AG09319 (cell line): ENCODE measurements at places on chromosomes 11 and 22.

- no peak for DNase-seq
These were observed 76.0 kb upstream of the TIMP3 start for GRCh38 chr22:32725369-32725988.

DNA sequence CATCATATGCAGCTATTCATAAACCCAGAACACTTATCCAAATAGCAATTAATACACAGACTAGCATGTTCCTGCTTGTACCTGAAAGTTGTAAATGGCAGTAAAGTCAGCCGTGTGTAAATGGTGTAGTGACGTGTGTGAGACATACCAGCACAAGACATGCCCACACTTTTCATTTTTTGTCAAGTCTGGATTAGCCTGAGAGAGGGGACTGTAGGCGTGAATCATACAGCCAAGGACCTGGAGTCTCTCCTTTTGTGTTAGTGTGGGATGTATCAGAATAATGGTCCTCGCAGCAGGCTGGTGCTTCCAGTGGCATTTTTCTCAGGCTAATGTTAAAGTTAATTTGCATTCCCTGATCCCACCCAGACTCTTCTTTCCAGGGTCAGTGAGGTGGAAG lies 116.8 kb upstream of the BMAL1 start:
- DNase-seq: no peak

GRCh38 chr11:23315286-23315685 lies 455.0 kb upstream of the CCDC179 start:
- peak; percentile 2 for DNase-seq

DNA sequence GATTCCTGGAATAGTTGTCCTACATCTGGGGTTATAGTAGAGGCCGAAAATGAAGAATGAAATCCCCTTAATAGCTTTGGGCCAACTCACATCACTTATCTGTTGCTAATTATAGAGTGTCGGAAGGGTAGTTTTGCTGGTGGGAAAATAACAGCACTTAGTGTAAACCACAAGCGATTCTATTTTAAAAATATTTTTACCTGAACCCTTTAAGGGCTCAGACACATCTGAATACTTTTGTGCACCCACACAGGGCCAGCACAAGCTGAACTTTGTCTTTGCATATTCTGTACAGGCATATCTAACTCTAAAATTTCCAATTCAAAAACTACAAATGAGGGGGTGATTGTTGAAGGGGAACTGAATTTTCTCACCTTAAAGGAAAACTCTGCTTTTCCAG lies 27.6 kb downstream of the SLC6A5 start:
- no peak for DNase-seq

DNA sequence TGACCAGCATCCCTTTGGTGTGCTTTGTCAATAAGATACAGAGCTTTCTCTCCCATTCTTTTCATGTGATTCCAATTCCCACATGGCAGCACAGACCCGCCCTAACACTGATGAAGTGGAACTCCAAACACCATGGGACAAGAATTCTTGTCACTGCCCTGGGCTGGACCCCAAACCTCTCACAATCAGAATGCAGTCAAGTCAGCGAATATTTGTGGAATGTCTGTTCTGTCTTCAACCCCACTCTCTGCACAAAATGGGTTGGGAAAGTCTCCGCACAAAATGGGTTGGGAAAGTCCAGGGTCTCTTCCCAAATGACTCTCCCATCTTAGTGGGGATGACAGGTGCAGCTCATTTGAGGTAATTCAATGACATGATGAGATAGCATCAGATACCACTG lies 138.9 kb upstream of the TEAD1 start:
- no peak for DNase-seq

DNA sequence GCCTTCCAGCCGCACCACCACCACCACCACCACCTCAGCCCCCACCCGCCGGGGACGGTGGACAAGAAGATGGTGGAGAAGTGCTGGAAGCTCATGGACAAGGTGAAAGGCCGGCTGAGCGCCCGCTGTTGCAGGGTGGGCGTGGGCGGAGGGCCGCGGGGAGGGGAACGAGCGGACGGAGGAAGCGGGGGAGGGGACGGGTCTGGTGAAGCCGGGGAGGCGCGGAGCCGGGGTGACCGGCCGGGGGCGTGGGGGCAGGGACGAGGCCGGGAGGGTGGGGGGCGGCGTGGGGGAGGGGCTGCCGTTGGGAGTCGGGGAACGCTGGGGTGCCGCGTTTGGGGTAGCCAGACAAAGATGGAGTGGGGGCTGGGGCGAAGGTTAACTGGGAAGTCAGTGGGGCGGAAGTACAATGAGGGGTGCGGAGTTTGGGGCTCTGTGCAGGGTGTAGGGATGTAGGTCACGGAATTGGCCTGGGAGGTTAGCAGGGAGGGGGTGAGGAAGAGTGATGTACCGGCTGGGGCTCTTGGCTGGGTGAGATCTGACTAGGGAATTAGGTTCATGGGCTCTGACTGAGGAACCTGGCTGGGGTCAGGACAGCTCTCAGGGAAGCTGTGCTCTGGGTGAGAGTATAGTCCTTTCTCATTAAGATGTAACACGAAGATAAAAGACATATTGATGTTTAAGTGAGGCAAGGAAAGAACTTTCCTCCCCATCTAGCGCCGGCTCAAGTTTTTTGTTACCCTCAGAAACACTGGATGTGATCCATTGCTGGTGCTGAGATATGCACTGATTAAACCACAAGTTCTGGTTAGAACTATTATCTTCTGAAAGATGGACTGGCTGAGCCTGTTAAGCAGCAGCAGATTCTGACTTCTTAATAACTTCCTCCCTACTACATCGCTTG lies 624 bp downstream of the CBL start:
- DNase-seq: no peak

GRCh38 chr11:3860375-3860774 lies 4.9 kb downstream of the STIM1 start:
- DNase-seq: no peak

- peak; percentile 8 for DNase-seq
These were observed 28.2 kb downstream of the OR6Q1 start for GRCh38 chr11:58059007-58059350.

GRCh38 chr22:17717708-17718107 lies 56.6 kb downstream of the BID start:
- peak; percentile 72 for DNase-seq

GRCh38 chr11:94776351-94777321 lies 8.5 kb downstream of the AMOTL1 start:
- DNase-seq: no peak

DNA sequence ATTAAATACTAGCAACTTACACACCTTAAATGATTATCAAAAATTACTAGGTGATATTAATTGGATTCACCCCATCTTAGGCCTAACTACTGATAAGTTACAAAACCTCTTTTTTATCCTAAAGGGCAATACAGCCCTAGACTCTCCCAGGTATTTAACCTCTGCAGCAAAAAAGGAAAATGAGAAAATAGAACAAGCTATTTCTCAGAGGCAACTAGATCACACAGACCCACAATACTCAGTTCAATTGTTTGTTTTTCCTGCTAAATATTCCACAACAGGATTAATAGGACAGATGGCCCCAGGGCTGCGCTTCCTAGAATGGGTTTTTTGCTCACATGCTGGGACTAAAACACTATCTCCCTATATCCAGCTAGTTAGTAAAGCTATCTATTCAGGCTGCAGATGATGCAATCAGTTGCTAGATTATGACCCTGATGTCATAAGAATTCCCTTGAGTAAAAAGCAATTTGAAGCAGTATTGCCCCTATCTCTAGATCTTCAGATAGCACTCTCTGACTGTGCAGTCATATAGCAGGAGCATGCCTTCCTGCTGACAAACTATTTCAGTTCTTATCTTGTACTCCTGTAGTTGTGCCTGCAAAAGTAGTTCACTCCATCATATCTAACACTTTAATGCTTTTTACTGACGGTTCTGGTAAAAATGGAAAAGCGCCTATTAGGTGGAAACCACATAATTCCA lies 1595.5 kb upstream of the TENM4 start:
- DNase-seq: no peak

DNA sequence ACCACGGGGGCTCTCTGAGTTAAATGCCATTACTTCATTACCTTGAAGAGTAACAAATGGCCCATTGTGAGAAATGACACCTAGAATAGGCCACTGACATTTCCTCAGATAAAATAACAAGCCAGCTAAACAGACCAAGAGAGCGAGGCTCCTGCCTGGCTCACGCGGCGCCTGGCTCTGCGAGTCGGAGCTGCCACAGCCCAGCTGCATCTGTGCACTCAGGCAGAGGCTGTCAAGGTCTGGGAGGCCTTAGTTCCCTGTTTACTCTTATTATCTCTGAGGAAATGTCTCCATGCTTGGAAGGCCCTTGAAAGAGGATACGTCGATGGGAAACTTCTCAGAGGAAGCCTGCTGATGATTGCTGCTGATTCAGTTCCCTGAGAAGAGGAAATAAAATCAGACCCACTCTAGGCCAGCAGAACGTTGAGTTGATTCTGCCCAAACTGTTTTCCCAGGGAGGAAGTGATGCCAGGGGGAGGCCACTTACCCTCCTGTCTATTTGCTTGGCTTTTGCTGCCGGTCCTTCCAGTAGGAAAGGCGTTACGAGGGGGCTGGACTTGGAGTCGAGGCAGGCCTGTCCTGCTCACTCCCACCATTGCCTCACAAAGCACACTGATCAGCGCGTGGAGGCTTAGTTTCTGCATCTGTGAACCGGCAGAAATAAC lies 208.8 kb downstream of the TBC1D22A start:
- DNase-seq: no peak

- DNase-seq: no peak
These were observed 24.9 kb upstream of the CHKA start for GRCh38 chr11:68146010-68146540.

DNA sequence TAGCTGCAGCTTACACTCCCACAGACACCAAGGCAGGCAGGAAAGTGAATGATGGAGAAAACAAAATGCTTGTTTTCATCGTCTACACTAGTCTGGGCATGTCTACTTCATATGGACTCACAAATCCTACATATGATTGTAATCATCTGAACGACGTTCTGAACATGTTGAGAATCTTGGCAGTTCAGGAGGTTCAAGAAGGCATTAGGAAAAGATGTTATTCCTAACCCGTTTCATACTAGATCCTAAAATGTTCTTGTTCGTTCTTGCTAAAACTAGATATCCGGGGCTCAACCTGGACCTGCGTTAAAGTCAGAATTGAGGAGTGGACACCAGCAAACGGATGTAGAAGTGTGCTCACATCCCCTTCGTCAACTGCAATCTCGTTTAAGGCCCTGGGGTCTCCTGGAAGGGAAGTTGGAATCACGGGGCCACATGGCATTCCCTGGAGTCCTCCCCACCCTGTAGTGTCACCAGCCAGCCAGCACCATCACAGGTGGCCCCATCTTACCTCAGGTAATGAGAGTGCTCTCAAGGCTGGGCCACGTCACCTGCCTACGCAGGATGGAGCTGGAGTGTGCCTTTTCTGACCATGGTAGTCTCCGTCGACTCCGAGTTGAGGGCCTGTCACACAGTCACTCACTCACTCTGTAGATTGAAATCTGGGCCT lies 37.3 kb downstream of the C11orf58 start:
- DNase-seq: no peak

- DNase-seq: peak; percentile 20
These were observed 29.1 kb downstream of the MAP6 start for GRCh38 chr11:75639762-75640181.

- DNase-seq: no peak
These were observed at the start of gene GRK2 for GRCh38 chr11:67266449-67267187. TSS of gene GRK2 (plus strand) at chr11:67266473. CDS start at chr11:67266700, 227 bp downstream.

- DNase-seq: no peak
These were observed 3.7 kb upstream of the POLD4 start for GRCh38 chr11:67356864-67357561.

DNA sequence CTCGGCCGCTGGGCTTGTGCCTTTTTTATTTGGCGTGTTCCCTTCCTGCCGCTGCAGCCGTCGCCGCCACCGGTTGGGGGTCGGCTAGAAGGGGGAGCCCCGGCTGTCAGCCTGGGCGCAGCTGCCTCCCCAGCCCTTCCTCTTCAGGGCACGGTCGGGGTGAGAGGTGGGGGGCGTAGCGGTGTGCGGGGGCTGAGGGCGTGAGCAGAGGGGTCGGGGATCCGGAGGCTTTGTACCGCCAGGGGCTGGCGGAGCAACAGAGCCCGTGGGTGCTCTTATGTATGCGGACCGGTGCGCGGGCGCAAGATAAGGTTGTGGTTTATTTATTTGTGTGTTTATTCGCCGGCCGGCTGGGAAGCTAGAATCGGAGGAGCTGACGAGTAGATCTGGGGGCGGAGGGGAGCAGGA lies 477 bp downstream of the ZBTB16 start:
- DNase-seq: no peak

DNA sequence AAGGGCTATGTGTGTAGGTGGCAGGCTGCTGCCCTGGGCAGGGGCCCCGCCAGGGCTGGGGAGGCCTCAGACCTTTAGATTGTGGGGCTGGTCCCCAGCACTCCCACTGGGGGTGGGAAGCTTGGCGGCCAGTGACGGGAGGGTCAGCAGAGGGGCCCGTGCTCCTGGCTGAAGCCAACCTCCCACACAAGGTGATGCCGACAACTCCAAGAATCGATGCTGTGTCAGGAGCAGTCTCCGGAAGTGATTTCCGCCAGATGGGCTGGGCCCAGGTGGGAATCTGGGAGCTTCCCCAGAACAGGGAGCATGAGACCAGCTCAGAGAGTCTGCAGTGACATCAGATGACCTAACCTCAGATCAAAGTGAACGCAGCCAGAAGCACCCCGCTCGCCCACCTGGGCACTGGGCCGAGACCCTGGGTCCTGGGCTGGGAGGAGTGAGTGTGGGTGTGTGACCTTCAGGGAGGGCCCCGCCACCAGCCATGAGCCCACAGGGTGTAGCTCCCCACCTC lies 7.7 kb downstream of the TRPM5 start:
- no peak for DNase-seq

DNA sequence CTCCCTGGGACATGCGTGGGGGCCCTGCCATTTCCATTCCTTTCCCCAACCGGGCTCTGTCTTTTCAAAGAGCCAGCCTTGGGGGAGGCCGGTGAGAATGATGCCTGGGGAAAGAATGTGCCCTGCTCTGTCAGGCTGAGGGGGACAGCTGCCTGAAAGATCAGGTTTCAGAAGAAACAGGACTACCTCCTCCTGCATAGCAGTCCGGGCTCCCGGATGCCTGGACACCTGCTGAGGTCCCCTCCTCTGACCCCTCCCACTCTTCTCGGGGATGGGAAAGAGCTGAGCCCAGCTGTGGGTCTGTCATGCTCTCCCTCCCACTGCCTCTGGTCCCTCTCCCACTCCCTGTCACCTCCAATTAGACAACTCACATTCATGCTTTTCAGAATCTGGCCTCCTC lies 41.8 kb upstream of the CDON start:
- no peak for DNase-seq

DNA sequence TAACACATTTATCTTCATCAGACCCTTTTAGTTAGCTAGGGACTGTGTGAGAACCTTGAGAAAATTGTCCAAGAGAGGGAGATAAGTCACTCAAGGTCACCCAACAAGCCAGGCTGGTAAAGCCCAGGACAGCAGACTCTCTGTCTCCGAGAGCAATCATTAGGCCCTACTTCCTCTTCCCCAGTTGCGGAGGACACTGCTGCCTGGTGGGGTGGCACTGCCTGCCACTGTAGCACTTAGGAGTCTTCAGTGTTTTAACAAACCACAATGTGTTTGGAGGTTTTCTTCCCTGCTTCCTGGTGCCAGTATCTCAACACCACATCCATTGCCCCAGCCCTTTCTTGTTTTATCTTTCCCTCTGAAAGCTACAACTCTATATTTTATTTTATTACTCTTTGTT lies 132.1 kb upstream of the LDLRAD3 start:
- no peak for DNase-seq
